Naive thymus-derived CD8-positive, alpha-beta T cell (primary cell): ENCODE measurements at places on chromosomes 1 and 21. TPM values are rescaled to one million over a fixed set of nuclear protein-coding genes. Genes with fewer than 3 reads are reported as not detected.

The FMO3 gene
- total RNA-seq = not detected

GRCh38 chr1:206890125-206891060 is 6.8 kb upstream of the IL24 start:
- DNase-seq = no peak

DNA sequence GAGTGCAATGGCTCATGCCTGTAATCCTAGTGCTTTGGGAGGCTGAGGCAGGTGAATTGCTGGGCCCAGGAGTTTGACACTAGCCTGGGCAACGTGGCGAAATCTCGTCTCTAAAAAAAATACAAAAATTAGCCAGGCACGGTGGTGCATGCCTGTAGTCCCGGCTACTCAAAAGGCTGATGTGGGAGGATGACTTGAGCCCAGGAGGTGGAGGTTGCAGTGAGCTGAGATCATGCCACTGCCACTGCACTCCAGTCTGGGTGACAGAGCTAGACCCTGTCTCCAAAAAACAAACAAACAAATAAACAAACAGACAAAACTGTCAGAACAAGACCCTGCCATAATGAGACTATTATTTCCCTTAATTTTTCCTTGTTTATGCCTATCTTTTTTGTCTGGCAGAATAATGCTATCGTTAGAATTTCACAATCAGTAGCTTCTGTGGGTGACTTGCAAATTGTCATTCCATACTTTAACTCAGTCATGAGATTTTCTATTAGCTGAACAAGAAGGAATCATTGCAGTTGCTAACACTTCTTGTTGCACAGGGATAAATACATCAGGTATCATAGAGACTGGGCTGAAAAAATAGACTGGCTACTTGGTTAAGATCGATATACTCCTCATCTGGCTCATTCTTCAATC is 7.5 kb upstream of the THEM4 start:
- no peak for DNase-seq

DNA sequence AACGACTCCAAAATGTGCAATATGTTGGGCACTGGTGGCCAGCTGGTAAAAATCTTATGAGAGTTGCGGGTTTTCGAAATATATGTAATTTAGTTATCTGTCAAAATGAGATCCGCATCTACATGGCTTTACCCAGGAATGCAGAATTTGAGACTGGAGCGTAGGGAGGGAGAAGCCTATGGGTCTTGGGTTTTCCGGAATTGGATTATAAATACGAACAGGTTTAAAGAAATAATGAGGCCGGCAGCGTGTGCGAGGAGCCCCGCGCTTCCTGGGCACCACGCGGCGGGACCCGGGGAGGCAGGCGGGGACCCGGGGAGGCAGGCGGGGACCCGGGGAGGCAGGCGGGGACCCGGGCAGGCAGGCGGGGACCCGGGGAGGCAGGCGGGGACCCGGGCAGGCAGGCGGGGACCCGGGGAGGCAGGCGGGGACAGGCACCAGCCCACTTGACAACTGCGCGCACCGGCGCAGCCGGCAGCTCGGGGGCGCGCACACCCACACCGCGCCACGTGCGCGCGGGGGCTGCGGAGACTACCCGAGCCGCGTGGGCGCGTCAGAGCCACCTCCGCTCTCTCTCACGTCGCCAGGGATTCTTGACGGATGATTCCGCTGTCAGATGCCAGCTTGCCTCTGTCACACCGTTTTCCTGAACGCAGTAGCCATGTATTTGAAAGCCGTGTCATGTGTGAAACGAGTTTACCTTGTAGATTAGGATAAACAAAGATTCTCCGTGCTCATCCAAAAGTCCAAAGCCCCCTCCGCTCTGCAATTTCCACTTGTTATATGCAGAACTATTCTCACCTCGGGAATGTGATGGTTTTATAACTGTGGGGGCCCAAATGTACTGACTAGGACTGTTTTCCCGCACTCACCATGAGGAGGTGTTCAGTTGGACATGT is 54.3 kb upstream of the HNRNPU start:
- peak; percentile 78 for DNase-seq

- no peak for DNase-seq
Observed at GRCh38 chr21:41678924-41679318, 87.9 kb downstream of the RIPK4 start.

DNA sequence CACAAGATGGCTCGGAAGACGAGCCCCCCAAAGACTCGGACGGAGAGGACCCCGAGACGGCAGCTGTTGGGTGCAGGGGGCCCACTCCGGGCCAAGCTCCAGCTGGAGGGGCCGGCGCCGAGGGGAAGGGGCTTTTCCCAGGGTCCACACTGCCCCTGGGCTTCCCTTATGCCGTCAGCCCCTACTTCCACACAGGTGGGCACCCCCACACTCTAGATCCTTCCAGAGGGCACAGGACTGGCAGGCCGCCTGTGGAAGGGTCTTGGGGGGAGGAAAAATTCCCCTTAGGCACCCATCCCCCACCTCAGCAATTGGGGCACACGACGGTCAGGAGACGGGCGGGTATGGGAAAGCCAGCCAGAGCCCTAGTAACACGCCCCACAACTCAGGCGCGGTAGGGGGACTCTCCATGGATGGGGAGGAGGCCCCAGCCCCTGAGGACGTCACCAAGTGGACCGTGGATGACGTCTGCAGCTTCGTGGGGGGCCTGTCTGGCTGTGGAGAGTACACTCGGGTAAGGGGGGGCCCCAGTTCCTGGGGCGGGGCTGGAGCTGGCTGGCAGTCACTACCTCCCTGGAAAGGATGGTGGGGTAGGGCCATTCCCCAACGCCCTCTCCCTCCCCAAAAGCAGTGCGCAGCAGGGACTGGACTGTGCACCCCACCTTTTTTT is 16.1 kb downstream of the NOC2L start:
- DNase-seq = no peak

DNA sequence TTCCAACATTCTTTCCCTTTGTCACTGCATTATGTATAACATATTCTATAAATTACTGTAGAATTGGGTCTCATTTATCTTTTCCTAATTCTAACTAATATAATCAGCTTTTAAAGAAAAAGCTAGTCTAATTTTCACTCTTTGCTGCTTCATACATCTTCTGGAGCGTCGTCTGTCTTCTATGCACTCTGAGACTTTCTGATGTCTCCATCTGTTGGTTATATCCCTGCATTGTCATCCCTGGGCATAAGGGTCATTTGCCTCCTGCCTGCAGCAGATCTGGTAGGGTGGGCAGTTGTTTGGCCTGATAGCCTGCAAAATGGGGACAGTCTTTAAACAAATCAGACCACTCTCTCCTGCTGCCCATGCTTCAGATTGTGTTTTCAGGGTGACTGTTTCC is 40.8 kb upstream of the DYNLT5 start:
- no peak for DNase-seq

DNA sequence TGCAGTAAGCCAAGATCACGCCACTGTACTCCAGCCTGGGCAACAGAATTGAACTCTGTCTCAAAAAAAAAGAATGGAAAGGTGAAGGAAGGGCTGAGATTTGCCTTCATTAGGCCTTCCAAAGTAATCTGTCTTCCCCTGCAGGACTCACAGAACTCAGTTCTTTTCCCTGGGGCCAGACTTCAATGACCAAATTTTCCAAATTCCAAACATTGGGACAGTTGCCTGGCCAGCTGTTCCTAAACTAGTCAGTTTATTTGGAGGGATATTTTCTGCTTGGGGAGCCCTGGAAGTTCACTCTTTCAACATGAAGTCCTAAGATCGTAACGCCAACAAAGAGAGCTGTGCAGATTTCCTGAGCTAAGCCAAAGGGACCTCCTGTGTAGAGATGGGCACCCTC is 5.4 kb upstream of the DEDD start:
- DNase-seq = no peak

- no peak for DNase-seq
Observed at GRCh38 chr1:214569357-214570004, 18.1 kb upstream of the PTPN14 start.

The TNNI3K gene
- not detected for total RNA-seq

The CELA2B gene
- not detected for total RNA-seq

DNA sequence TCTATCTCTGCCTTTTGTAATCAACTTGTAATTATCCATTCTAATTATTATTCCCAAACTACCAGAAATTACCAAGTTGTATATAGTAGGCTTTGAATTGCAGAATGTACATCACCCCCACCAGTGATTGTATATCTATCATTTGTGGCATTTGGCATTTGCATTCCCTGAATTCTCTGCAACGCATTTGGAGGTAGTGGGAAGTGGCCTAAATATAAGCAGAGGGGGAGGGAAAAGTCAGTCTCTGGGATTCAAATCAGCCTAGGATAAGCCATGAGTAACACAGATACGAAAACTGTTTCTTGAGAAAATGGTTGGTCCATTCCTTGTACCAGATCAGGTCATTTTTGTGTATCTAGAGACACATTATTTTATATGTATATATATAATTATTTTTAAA is 20.7 kb downstream of the DDX20 start:
- no peak for DNase-seq

The ETV3L gene
- not detected for total RNA-seq
